Kidney capillary endothelial cell (primary cell): ENCODE measurements at places on chromosomes 3 and 15.

DNA sequence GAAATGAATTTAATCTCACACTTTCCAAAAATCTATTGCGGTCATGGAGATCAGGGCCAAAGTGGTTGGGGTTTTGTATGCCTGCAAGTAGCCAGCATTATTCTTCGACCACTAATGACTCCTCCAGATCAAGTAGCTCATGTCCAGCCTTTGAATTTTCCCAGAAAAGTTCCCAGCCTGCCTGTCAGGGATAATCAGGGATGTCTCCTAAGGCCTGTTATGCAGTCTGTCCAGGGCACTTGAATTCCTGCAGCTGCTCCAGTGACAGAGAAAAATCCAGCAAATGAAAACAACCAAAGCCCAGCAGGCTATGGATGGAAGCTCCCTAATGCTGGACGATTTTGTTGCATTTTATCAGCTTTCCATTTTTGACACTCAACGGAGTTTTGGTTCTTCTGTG is 215.4 kb downstream of the ADAMTSL3 start:
- DNase-seq = no peak

- DNase-seq = no peak
These were observed 9.9 kb upstream of the IGSF11 start for GRCh38 chr3:119044593-119044992.

DNA sequence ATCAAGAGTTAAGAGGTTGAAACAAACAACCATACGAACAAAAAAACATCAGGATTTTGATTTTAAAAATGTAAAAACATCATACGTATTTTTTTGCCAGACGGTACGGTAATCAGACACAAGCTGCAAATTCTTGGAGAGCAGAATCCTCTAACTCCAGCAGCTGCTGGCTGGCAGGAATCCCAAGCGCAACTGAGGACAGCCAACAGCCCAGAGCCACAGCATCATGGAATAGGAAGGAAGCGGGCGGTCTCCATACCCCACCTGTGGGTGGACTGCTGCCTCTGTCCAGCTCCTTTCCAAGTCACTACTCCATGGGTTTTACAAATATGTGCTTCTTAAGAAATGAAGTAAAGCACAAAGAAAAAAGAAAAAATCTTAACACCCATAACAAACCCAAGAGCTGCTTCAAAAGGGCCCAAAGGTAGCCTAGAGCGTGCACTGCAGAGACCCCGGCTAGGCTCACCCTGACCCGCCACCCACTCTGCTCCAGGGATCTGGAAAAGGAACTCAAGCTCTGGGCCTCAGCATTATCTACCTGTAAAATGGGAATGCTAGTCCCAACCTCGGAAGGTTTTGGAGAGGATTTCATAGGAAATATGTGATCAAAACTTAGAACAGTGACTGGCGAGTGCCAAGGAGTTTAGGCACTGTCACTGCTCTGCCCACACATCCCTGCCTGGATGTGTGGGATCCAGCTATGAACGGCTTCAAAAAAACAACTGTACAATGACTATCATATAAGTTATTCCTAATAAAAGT is 33.4 kb downstream of the ZXDC start:
- DNase-seq = no peak

- peak; percentile 58 for DNase-seq
These were observed 21.3 kb downstream of the DUT start for GRCh38 chr15:48352474-48353072.

DNA sequence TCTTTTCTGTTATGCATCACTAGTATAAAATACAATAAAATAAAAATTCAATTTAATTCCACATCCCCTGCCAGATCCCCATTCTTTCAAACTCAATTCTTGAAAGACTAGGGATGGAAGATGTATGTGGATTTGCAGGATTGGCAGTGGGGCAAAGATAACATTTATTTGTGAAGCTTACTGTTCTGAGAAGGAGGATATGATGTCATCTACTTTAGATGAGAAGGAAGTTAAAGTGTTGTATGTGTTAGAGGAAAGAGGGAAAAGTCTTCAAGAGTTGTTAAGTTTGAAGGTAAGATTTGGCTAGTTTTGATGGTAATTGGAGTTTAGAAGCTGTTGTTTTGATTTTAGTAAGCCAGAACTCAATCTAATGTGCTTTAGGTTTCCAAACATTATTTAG is 845.1 kb upstream of the NR2F2 start:
- DNase-seq = no peak

DNA sequence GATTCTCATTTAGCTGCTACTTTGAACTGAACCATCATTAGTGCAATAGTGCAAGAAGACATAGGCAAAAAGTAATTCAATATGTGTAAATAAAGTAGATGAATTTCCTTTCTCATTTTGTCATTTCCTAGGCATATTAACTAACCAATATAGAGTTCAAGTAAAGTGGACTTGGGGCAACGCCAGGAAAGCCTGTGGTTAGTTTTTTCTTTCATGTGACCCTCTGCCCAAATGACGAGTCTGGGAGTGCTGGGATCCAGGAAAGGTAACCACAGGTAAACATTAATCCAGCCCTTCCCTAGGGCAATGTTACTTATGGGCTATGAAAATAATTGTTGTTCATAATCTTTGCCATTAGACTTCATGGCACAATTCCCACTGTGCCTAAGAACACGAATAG is 181.0 kb downstream of the VPS13C start:
- DNase-seq = no peak

- DNase-seq = no peak
These were observed 33.0 kb upstream of the AMOTL2 start for GRCh38 chr3:134407239-134407625.

DNA sequence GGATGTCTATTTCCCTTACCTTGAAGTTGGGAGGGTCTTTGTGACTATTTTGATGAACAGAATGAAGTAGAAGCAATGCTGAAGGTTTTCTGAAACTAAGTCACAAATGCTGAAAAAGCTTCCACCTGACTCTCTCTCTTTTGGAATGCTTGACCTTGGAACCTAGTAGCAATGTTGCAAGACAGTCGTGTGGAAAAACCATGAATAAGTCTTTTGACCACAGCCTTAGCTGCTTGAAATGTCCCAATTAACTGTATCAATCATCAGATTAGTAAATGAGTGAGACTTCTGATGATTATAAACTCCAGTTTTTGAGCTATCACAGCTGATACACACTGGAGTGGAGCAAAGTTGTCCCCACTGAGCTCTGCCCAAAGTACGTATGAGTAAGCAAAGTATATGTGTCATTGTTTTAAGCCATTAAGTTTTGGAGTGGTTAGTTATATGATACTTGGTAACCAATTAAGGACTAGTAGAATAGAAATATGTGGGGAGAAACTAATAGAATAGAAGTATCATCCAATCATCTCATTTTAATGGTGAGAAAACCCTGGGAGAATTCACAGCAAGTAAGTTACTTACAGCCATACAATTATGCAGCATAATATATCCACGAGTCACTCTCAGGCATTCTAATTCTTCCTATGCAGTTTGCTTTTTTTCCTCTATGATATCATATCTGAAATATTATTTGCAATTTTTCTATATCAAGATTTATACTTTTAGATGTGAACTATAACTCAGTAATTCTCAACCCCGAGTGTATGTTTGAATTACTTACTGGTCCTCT is 1010.6 kb downstream of the ROBO2 start:
- no peak for DNase-seq

- DNase-seq = no peak
These were observed 308.8 kb upstream of the PDZRN3 start for GRCh38 chr3:73933585-73933984.

GRCh38 chr15:74888716-74889115 is 1.1 kb upstream of the MPI start:
- DNase-seq = no peak

DNA sequence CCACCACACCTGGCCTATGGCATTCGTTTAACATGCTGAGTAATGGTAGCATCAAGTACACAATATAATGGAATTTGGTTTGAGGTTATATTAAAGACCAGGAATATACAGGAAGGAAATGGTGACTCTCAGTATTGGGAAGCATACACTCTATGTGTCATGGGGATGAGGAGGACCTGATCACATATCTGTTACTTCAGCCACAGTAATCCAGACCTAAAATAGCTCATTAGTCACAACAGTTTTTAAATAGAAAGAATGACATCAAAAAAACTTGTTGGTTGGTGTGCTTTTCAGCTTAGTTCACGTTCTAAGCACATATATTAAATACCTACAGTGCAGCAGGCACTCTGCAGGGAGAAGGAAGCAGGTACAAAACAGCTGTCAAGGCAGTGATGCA is 52.5 kb upstream of the ATP2C1 start:
- peak; percentile 83 for DNase-seq

DNA sequence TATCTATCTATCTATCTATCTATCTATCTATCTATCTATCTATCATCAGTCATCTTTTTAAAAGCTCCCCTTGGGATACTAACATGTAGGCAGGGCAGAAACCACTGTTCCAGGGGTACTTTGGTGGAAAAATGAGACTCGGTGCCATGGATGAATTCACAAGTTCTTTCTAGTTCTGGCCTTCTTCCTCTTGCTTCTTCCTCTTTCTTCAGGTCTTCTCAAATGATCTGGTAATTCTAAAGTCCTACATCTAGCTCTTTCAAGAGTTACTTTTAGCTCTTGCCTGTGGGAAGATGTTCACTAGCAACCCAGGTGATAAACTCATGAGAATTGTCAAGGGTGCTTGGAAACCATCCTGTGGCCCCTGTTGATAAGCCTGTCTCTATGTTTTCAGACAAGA is 168.5 kb upstream of the TBC1D5 start:
- no peak for DNase-seq

- DNase-seq = no peak
These were observed 342.4 kb upstream of the KCNMB2 start for GRCh38 chr3:178193846-178194245.

GRCh38 chr3:151918253-151919029 is 45.0 kb downstream of the SUCNR1 start:
- peak; percentile 57 for DNase-seq

DNA sequence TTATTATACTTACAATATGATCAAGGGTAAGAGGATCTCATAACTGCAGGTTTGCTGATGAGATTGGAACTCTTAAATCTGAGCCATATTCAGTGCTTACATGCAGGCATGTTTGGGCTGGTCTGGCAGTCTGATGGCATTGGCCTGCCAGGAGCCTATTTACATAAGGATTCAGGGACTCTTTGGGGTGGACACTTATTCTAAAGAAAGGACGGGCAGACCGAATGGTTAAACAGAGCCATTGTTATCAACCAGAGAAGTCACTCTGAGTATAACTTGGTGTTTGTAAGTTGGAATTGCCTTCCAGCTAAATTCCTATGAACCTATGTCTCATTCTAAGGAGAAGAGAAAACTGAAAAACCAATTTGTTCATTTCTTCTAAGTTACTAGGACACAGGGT is 932.8 kb downstream of the IGSF11 start:
- DNase-seq = no peak

- no peak for DNase-seq
These were observed 9.0 kb downstream of the UROC1 start for GRCh38 chr3:126508564-126508964.

- DNase-seq = no peak
These were observed 23.0 kb upstream of the GYG1 start for GRCh38 chr3:148968321-148968720.

DNA sequence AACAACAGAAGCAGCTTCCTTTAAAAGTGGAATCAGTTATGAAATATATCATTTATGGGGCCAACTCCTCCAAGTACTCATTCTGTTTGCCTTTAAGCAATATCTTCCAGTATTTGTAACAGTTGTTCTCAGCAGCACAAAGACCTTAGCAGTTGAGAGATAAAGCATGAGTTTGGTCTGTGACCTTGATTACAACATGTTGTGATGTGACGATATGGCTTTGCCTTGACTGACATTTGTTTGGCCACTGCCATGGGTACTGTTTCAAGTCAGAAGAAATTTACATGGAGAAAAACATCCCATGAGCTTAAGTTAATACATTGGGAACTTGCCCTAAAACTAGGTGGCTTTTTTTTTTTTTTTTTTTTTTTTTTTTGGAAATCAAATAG is 175.1 kb upstream of the KBTBD8 start:
- no peak for DNase-seq

GRCh38 chr3:192063570-192063969 is 602.6 kb downstream of the PYDC2 start:
- peak; percentile 87 for DNase-seq

DNA sequence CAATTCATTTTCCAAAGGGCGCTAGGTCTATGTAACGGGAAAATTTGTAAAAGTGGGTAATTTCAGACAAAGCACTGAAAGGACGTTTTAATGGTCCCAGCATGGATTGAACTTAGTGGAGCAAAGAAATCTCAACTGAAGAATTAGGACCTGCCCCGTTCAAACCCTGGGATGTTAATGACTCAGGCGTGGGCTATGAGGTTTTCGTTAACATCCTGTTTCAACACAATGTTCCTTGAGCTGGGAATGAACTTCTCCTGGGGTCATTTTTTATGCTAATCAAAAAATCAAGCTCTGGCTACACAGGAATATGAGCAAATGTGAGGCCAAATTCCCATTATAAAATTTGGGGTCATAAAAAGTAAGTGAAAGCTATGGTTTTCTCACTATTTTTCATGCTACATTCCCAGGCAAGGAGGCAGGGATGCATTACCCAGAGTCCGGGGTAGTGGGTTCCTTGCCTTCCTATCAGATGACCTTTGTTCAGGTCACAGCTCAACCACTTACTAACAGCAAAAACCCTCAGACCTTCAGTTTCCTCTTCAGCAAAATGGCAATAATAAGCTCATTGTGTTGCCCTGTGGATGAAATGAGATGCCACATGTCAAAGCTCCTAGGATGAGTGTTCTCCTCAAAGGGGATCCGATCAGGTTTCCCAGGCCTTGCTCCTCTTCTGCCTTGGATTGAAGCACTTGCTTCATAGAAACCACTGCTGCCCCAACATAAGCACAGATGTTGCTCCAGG is 271.4 kb downstream of the ARRDC4 start:
- DNase-seq = no peak

- no peak for DNase-seq
These were observed 172.2 kb downstream of the SSR3 start for GRCh38 chr3:156382458-156383346.

DNA sequence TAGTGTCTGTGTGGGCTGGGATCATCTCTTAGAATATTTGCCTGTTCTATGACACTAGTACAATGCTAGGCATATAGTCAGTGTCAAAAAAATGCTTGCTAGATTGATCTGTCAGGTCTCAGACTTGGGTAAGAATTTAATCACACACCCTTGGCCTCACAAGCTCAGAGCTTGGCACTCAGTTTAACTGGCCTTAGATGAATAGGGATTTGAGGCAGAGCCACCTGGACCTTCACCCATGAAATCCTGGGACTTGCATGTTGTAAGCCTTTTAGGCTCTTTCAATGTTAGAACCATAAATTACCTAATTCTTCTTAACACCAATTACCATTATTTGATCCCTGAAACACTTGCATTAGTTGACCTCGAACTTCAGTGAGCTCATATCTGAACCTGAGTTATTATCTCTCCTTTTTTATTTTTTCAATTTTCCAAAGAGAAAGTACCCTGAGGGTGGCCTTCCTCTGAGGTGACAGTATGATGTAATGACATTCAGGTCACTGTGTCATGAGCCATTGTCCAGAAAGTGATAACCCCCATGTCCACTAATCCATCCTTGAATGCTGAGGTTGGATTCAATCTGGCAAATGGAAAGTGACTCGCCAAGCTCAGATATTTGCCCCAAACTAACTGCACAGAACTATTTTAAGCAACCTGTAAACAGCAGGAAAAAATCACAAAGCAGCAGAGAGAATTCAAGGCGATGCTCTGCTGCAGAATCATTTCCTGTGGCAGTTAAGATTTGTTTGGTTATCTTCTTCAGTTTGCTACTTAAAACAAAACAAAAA is 615.2 kb upstream of the NR2F2 start:
- DNase-seq = no peak

- DNase-seq = no peak
These were observed 1005.9 kb upstream of the CFAP20DC start for GRCh38 chr3:60055765-60056164.
